Activated T-helper 9 cell treated with anti-CD3 and anti-CD28 coated beads, Interleukin-2, amount 50 U/mL, for 16 hours (primary cell): ENCODE measurements at places on chromosomes 1 and 21.
A peak's percentile ranks its signal among the peaks of the same experiment; 100 is the strongest.

- no peak for DNase-seq
Observed at GRCh38 chr1:86085741-86086409, 70.7 kb downstream of the COL24A1 start.

GRCh38 chr1:182833271-182833670 is 5.9 kb upstream of the DHX9 start:
- DNase-seq = no peak

DNA sequence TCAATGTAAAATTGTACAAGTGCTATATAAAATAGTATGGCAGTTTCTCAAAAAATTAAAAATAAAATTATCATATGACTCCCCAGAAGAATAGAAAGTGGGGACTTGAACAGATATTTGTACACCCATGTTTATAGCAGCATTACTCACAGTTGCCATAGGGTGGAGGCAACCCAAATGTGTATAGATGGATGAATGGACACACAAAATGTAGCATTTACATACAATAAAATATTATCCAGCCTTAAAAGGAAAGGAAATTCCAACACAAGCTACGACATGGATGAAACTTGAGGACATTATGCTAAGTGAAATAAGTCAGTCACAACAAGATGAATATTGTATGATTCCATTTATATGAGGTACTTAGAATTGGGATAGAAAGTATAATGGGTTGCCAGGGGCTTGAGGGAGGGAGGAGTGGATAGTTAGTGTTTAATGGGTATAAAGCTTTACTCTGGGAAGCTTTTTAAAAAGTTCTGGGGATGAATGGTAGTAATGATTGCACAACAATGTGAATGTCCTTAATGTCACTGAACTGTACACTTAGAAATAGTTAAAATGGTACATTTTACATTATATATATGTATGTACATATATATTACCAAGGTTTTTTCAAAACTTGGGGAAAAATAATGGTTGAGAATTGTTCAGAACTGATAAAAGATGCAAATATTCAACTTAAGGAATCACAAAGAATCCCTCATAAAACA is 53.0 kb upstream of the ADORA3 start:
- DNase-seq = no peak

DNA sequence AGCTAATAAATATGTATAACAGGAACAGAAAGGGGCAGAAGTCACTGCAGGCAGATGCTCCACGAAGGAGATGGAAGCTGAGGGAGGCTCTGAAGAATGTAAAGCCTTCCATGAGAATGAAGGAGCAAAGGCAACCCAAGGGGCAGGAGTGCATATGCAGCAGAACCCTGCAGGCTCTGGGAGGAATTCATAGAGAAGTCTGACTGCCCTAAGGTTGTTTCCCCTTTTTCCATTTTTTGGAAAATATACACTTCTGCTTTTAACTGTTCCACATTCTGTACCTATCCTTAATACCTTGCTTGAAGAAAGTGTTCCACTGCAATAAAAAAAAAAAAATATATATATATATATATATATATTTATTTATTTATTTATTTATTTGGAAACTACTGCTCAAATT is 69.6 kb downstream of the CD34 start:
- no peak for DNase-seq

GRCh38 chr1:194309697-194310096 is 1123.3 kb upstream of the B3GALT2 start:
- DNase-seq = no peak

GRCh38 chr1:7401814-7402547 is 369.1 kb upstream of the VAMP3 start:
- no peak for DNase-seq

DNA sequence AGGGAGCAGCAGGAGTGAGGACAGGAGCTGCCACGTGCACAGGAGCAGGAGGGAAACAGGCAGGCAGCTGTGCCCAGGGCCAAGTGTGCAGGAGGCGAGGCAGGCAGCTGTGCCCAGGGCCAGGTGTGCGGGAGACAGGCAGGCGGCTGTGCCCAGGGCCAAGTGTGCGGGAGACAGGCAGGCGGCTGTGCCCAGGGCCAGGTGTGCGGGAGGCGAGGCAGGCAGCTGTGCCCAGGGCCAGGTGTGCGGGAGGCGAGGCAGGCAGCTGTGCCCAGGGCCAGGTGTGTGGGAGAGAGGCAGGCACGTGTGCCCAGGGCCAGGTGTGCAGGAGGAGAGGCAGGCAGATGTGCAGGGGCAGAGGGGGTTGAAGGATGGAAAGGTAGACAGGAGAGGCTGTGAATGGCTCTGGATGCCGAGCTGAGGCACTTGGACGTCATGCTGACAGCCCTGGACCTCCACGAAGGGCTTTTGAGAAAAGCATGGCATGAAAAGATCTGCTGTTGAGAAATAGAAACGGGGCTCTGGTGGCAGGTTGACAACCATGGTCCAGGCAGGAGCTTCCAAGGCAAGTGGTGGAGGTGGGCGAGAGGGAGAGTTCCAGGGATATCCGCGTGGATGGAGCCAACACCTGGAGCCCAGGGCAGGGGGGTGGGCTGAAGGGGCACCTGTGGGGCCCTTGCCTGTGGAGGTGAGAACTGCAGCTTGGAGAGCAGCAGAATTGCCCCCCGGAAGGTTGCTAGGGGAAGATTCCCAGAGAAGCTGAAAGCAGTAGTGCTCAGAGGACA is 19.1 kb upstream of the NPHP4 start:
- no peak for DNase-seq

DNA sequence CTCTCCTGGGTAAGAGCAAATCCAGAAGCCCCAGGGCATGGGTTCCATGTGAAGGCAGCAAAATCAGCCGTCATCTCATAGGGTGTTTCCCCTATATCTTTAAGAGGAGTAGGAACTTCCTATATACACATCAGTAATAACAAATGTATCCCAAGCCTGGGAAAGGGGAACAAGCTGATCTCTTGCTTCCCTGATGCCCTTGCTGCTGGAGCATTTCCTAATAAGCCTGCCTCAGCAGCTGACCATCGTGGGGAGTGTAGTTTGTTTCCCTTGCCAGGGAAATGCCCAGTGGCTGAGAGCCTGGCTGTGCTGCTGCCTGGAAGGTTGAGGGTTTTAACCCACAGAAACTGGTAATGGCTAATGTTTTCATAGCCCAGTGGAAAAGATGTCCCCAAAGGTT is 177.0 kb downstream of the NPHP4 start:
- DNase-seq = no peak

GRCh38 chr1:32489774-32490454 is 25.0 kb downstream of the ZBTB8B start:
- no peak for DNase-seq

DNA sequence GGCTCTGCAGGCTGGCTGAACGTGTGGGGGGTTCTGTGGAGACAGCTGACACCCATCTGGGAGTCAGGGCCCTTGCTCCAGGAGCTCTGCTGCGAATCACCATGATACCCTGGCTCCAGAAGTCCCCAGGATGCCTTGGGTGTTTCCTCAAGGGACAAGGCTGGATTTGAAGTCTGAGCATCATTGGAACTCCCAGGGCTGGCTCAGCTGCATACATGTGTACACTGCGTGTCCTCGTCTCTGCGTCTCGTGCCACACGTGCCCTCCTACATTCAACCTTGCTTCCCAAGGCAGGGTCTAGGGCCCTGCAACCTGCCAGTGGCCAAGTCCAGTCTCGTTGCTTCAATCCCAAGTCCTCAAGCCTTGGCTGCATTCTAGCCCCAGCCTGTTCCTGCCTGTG is 11.7 kb downstream of the CSF1 start:
- no peak for DNase-seq

- DNase-seq = no peak
Observed at GRCh38 chr1:109762821-109763645, 690 bp downstream of the EPS8L3 start.

DNA sequence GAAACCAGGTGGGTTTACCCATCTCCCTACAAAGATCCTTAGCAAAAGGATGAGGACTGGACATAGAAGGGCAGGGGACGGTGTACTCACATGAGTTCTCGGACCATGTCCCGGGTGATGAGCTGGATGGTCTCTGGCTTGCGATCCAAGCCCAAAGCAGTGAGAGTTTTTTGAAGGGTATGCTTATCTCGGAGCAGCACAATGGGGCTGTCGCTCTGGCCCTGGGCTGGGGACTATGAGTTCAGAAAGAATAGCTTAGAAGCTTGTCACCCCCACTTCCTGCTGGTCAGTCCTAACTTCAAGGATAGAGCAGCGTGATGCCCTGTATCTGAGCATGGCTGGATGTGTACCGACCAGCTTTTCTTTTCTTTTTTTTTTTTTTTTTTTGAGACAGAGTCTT is 9.6 kb downstream of the CFAP45 start:
- no peak for DNase-seq

DNA sequence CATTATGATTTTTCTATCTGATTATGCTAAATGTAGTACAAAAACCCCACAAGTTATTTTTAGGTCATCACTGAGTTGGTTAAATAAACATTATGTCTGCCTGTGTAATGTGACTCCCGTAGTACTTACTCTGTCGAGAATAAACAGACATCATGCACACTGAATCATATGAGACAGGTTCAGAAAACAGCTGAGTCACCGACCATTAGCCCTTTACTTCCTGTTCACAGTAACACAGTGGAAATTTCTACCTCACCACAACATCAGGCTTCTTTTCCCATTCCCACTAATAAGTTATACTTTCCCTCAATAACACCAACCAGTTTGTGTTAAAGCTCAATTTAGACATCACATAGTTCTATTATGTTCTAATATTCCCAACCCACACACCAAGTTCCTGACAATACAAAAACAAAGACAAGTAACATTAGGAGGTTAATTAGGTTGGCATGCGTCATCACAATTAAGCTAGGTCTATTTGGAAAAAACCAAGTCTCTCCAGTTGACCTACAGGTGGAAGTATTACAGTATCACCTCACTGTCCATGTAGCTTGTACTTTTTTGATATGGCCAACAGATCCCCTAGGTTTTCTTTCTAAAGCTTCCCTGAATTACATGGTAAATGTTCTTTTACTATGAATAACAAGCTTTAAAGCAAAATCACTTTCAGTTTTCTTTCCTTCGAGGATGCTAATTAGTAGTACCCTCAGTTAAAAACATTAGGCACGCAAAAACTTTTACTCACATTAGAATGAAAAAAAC is 154.2 kb downstream of the EIF4G3 start:
- peak; percentile 3 for DNase-seq

- DNase-seq = no peak
Observed at GRCh38 chr1:102546251-102546650, 549.5 kb upstream of the OLFM3 start.

DNA sequence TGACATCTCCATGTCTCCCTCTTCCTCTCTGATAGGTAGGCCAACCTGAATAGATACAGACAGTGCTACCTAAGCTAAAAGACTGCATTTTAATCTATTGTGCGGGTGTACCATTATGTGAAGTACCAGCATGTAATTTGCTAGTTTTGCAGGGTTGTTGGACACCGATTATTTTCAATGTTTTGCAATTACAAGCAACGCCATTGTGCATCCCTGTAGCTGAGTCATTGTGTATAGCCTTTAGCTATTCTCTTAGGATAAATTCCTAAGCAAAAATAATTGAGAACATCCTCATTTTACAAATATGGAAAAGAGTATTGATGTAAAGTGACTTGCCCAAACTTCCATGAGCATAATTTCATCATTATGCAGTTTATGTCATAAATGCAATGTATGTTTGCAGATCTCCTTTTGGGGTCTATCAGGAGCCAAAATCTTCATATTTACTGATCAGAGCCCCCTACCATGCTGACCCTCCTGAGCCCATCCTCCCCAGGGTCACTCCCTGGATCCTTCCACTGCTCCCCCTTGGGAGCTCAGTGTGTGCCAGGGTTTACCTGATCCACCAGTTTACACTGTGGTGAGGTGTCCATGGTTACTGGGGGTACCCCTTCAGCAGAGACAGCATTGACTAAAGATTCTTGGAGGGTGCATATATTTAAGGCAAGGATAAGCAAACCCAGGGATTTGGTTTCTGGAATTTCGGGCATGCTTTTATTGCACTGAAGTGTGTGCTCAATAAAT is 80.6 kb downstream of the CCDC185 start:
- DNase-seq = no peak

GRCh38 chr1:110190282-110190929 is 19.7 kb upstream of the KCNC4 start:
- DNase-seq = no peak

GRCh38 chr1:83511146-83511726 is 487.7 kb downstream of the TTLL7 start:
- DNase-seq = no peak

- DNase-seq = no peak
Observed at GRCh38 chr1:78650114-78650660, 556 bp downstream of the IFI44 start.

DNA sequence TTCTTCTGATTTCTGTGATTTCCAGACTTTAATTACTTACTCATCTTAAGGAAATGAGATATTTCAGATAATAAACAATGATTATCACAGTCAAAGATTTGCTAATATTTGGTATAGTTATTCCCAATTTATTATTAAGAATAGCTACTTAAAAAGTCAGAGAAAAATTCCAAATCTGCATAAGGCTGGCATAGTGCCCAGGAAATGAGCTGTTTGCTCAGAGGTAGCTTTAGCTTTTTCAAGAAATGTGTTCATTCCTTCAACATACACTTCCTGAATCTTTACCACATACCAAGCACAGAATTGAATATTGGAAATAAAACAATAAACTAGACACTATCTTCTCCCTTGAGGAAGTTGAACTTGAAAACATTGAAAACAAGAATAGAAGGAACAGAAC is 44.3 kb upstream of the KCNK1 start:
- DNase-seq = no peak

GRCh38 chr1:58574816-58575215 is 2.2 kb downstream of the TACSTD2 start:
- no peak for DNase-seq

DNA sequence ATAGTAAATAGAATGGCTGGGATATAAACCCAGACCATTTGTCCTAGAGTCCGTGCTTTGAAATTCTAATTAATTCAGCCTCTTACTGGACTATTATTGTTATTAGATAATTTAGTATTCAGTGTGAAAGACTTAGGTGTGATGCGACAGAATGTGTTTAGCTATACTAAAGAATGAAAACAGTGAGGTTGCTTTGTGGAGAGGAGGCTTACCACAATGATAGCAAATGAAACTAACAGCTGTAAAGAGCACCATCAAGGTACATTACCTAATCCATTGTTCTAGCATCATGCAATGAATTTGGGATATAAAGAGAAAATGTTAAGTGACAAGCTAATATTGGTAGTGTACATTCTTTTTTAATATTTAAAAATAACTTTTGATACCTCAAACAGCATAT is 911.1 kb downstream of the KCNT2 start:
- no peak for DNase-seq

- no peak for DNase-seq
Observed at GRCh38 chr1:49995734-49996133, 28.0 kb downstream of the AGBL4 start.
